ENCODE measurements at places on chromosomes 2 and 18.
A peak's percentile ranks its signal among the peaks of the same experiment; 100 is the strongest.

- no peak for DNase-seq
Measured at GRCh38 chr2:62573137-62573731, 67.2 kb upstream of the TMEM17 start.

- DNase-seq: no peak
Measured at GRCh38 chr2:241867776-241868420, 1.6 kb upstream of the RTP5 start.

GRCh38 chr2:15432642-15433256 is 128.4 kb downstream of the NBAS start:
- no peak for DNase-seq

DNA sequence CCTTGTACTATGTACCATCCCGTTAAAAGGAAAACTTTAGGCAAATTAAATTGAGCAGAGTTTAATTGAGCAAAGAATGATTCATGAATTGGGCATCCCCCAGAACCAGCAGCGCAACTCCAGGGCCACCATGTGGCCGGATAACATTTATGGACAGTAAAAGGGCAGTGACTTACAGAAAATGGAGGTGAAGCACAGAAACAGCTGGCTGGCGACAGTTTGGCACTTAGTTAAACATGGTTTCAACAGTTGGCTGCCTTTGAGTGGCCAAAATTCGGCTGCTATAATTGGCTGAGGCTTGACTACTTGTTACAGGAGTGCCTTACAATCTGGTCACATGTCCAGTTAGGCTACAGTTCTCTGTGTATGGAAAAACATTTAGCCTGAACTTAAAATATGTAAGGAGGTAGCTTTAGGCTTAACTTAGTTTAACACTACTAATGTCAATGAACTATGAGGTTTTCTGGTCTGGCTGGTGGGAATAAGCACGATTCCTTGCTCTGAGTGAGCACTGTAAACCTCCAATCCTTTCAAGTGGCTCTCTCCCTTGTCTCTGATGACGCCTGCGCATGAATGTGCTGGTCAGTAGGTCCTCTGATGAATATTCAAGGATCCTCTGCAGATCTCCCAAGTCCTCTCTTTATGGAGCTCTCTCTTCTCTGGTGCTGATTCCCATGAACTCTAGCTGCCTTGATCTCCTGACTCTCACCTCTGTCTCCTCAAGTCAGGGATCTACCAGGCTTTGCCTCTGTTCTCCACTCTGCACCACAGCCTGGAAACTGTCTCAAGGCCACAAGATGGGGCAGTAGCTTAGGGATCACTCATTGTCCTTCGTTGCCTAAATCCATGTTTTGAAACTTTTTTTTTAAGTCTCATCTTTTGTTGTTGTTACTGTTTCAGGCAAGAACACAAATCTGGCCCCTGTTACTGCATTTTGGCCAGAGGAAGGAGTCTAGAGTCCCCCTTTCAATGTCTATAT is 24.4 kb upstream of the RAB31 start:
- DNase-seq: peak; percentile 48

DNA sequence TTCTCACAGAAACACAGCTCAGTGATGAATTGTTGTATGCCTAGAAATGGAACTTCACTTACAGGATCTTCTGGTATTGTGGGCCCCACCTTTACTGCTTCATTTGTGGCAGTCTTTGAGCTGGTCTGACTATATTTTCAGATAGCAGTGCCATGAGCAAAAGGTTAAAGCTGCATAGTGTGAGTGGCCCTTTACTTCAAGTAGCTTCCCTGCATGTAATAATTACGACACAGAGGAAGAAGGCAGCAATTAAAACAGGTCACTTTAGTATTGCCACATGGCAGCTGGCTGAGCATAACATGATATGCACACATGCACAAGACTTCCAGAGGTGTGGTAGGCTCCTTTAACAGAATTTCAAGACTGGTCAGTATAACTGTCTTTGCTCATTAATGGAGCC is 426.3 kb upstream of the ZEB2 start:
- no peak for DNase-seq

- no peak for DNase-seq
Measured at GRCh38 chr2:65655000-65655399, 222.6 kb upstream of the SPRED2 start.

DNA sequence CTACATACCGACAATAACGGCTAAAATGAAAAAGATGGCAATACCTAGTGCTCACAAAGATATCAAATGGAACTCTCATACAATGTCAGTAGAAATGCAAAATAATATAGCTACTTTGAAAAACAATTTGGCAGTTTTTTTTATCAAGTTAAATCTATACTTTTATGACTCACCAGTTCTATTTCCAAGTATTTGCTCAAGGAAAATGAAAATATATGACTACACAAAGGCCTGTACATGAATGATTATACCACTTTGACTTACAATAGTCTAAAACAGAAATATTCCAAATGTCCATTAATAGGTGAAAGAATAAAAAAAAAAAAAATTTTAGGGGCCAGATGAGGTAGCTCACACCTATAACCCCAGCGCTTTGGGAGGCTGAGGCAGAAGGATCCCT is 219.8 kb downstream of the ZRANB3 start:
- DNase-seq: no peak

DNA sequence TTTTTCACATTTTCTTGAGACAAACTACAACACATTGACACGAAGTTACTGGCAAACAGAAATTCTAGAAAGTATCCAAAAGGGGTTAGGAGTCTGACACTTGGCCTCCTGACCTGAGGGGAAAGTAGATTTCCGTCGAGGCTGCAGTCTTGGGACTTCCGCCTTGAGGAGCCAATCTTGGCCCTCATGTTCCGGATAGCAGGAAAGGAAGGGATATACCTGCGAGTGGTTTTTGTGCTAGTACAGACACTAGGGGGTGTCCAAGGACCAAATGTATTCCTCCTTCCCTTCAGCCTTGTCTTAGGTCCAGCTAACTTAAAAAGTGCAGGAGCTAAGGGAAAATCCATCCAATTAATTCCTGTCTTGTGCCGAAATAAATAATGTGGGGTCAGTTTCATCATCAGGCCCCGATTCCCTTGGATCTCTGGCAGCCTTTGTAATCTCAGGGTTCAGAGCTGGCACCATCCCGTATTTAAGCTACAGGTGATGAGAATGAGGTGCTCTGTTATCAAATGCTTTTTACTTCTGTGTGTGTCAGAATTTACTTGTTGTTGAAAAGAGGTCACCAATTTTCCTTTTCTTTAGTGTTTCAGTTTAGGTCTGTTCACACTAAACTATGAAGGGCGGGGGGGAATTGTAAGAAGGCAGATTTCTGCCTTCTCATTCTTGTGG is 330.2 kb upstream of the FANCL start:
- peak; percentile 8 for DNase-seq

GRCh38 chr18:3246635-3247239 is 864 bp upstream of the MYL12A start:
- DNase-seq: peak; percentile 32

DNA sequence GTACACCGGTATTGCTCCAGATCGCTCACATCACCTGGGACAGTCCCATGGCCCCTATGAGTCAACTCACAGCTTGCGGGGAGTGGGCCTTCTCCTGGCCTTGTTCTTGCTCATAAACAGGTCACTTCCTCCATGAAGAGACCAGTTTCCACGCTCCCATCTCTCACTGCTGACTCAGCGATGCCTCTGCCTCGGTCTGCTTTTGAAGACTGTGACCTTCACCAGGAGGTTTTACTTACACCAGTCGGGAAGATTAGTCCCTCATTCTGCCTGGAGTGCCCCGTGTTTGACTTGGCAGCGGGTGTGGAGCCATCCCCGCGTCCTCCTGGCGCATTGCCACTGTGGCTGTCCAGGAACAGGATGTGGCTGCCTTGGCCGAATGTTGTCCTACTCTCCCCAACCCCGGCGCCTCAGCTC is 159.8 kb downstream of the RHBDD1 start:
- no peak for DNase-seq

GRCh38 chr18:48197819-48198218 is 211.4 kb downstream of the ZBTB7C start:
- DNase-seq: no peak

GRCh38 chr2:62197011-62197924 is 1.4 kb downstream of the B3GNT2 start:
- DNase-seq: no peak

DNA sequence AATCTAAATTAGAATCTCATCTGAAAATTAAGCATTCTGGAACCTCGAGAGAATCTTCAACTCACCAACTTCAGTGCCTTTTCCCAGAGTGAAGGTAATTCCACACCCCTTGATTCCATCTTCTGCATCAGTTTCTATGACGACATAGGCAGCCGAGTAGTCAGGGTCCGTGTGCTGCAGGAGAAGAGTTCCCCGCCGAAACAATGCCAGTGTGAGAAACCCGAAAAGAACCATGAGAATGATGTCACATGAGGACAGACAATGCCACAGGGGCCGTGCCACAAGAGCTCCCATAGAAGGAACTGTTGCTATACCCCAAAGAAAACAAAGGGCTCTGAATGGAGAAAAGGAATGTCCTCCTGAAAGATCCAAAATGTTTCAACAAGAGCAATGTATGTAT is 6.0 kb downstream of the ENOSF1 start:
- no peak for DNase-seq

DNA sequence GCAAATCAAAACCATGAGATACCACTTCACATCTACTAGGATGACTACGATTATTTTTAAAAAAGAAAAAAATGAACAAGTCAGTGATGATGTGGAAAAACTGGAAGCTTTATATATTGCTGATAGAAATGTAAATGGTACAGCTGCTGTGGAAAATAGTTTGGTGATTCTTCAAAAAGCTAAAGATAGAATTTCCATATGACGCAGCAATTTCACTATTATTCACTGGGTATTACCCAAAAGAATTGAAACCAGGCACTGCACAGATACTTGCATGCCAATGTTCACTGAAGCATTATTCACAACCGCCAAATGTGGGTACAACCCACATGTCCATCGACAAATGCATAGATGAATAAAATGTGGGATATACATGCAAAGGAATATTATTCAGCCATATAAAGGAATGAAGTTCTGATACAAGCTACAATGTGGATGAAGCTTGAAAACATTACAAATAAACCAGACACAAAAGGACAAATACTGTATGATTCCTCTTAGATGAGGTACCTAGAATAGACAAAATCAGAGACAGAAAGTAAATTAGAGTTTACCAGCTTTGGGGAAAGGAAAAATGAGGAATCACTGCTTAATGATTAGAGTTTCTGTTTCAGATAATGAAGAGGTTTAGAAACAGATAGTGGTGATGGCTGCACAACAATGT is 11.1 kb downstream of the RTTN start:
- DNase-seq: no peak

DNA sequence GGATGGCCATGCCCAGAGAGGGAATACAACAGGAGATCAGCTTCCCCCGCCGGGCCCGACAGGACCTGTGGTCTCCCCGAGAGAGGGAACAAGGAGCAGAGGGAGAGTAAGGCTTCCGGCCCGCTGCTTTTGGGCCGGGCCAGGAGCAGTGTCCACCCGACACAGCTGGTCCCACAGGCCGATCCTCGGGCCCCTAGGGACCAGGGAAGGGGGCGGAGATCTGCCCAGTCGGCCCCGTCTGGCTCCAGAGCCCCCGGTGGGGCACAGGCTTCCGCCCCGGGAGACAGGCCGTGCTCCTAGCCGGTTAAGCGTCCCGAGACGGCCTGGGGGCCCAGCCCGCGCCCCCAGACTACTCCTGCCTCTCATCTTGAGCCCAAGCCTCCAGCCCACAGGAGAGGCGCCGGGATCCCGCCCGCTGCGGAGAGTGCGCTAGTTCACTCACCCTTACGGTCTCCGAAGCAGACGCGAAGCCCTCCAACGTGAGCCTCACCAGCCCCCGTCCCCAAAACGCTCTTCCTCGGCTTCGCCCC is at the start of gene MCFD2:
Gene MCFD2, minus strand, starts transcription at position 526 of the 530 bp plus-strand sequence. CDS start 6,635 bp downstream, outside the sequence.
- DNase-seq: peak; percentile 22

GRCh38 chr2:56287508-56287907 is 103.7 kb downstream of the CCDC85A start:
- no peak for DNase-seq

- no peak for DNase-seq
Measured at GRCh38 chr2:18378020-18378653, 182.3 kb downstream of the RDH14 start.

DNA sequence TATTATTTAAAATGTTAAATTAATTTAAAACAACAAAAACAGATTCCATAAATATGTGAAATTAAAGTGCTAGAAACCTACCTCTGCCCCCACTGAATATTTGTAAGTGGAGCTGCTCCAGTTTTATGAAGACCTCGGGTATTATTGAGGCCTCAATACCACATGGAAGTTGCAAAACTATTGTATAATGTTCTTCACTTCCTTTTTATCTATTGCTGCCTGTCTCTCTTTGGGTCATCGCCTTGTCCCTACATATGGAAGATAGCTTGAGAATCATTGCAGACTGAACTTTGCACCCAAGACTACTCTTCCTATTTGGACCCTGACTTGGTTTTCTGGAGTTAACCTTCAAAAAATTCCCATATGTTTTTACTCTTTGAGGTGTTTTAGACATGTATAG is 212.1 kb upstream of the NETO1 start:
- DNase-seq: no peak

DNA sequence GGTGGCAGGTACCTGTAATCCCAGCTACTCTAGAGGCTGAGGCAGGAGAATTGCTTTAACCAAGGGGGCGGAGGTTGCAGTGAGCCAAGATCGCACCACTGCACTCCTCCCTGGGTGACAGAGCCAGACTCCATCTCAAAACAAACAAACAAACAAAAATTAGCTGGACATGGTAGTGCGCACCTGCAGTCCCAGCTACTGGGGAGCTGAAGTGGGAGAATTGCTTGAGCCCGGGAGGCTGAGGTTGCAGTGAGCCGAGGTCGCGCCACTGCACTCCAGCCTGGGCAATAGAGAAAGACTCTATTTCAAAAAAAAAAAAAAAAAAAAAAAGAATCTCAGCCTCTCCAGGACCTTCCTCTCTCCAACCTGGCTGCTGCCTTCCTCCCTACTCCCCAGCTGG is 20.1 kb downstream of the SRSF7 start:
- no peak for DNase-seq

DNA sequence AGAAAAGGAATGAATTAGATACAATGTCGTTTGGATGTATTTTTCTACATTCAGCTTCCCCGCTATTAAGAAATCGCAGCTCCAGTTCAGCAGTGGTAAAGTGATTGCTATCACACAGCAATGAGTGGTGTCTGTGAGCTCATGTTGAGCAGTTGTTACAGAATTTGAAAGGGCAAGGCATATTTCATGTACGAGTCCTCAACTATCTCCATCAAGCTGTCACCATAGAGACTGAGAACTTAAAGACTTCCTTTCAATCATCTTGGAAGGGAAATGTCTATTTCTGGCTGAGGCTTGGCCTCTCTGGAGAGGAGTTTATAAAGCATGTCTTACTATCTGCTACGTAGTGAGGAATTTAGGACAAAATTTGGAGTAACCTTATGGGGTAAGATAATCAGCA is 24.4 kb upstream of the FAM117B start:
- DNase-seq: no peak

DNA sequence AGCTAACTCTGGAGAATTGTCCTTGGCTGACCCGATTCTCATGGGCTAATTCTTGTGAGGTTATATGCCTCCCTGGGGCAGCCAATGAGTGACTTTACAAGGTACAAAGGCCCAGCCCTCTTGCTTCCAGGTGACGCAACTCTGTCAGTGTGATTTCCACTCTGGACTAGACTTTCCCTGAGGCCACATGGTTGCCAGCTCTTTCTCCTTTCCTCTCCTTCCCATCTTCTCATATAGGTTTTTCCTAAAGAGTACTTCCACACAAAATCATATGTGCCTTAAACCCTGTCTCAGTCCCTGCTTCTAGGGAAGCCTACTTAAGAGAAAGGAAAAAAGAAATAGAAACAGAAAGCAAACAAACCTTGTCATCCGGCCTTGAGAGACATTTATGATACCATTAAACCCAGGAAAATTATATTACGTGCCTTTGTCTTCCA is 226.2 kb upstream of the ZSWIM2 start:
- DNase-seq: no peak

- no peak for DNase-seq
Measured at GRCh38 chr18:35174093-35174731, 66.6 kb upstream of the ZNF397 start.

All from tibial nerve (tissue), 4 donors.